ENCODE measurements at places on chromosomes 2 and 18.
A peak's percentile ranks its signal among the peaks of the same experiment; 100 is the strongest.

GRCh38 chr18:6579486-6579885 is 150.0 kb upstream of the ARHGAP28 start:
- DNase-seq = no peak

DNA sequence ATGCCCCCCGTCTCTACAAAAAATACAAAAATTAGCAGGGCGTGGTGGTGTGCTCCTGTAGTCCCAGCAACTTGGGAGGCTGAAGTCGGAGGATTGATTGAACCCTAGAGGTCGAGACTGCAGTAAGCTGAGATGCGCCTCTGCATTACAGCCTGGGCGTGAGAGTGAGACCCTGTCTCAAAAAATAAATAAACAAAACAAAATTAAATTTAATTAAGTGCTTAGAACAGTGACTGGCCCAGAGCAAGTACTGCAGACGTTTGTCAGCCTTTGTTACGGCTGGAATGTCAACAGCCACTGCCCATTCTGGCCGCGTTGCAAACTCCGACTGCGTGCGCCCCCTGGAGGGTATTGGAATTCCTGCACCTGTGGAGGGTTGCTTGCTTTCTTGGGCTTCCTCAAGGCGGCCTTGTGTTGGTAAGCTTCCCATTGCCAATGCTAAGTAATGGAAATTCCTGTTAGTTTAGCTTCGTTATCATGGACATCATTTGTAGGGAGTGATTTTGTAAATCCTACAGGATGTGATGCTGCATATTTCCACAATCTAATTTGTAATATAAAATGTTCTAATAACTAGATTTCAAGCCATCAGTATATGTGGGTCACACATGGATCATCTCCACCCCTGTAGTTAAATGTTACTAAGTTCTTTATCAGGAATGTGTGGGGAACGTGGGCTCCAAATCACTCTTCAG is 15.9 kb upstream of the ATP6V1B1 start:
- DNase-seq = peak; percentile 79

DNA sequence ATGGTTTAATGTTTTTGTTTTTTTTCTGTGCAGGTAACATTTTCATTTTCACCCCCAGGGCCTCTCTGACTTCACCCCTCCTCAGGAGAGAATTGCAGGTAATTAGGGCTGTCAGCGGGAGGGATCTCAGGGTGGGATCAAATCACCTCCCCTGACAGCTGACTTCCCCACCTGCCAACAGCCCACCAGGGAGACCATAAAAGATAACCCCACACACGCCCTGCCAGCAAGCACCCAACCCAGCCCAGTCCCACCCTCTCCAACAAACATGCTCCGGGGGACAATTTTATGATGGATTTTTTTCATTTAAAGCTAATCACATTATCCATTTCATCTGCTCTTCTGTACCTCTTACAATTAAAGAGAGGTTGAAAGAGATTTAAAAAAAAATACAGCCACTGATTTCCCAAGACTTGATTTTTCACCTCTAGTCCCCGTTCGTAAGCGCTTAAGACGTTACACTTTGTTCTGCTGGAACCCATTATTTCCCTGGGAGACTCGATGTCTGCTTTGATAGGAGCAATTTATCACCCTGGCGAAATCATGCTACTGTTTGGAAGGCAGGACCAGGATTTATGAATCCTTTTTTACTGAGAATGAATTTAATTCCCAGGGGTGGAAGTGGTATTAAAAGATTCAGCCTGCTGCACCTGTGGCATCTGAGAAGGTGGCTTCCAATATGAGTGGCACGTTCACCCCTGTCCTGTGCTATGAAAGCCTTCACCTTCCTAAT is 232.9 kb upstream of the ID2 start:
- no peak for DNase-seq

DNA sequence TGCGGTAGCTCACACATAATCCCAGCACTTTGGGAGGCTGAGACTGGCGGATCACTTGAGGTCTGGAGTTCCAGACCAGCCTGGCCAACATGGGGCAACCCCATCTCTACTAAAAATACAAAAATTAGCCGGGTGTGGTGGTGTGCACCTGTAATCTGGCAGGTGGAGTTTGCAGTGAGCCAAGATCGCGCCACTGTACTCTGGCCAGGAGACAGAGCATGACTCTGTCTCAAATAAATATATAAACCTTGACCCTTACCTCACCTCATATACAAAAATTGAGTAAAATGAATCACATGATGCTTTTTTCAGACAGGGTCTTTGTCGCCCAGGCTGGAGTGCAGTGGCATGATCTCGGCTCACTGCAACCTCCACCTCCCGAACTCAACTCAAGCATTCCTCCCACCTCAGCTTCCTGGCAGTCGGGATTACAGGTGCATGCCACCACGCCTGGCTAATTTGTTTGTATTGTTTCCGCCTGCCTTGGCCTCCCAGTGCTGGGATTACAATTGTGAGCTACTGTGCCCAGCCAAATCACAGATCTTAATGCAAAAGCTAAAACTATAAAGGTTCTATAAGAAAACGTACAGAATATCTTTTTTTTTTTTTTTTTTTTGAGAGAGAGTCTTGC is 25.3 kb downstream of the XPO1 start:
- no peak for DNase-seq

GRCh38 chr2:120765678-120766469 is 30.2 kb downstream of the GLI2 start:
- peak; percentile 99 for DNase-seq

GRCh38 chr18:58893388-58894099 is 28.9 kb downstream of the ZNF532 start:
- DNase-seq = no peak

DNA sequence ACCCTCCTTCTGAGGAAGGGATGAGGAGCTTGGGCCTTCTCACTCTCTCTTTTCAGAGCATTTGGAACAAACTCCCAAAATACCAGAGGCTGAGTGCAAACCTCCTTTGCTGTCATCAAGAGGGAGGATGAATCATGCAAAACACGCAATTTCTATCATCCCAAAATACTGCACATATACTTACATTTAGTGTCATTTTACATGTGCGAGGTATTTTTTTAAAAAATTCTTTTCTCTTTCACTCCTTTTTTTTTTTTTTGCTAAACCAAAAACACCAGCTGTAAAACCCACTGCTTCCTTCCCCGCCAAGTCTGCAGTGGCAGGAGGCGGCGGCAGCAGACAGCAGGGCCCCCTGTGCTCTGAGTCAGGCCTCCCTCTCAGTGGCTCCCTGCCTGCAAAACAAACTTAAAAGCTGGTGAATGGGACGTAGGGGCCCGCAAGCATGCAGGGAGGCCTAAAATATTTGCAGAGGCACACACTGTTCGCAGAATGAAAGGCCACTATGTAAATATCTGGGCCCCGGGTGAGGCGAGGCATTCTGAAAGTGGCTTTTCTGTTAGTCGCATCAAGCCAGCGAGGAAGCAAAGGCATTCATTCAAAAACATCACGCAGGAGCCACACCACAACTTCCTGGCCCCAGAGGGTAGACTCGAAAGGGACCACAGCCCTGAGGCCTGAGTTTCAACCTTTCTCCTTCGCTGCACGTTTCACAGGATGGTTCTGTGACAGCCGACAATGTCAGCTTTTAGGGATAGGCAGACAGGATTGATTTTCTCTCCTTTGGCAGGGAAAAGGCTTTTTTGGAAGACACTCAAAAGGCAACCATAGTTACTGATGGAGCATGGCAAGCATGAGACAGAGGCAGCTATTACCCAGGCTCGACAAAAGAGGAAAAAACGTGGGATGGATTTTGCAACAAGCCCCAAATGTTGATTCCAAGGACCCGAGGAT is 73.4 kb downstream of the ACTR2 start:
- DNase-seq = peak; percentile 94

Data from fibroblast of the aortic adventitia (primary cell).